ENCODE measurements at places on chromosomes 3 and 15. TPM values are rescaled to one million over a fixed set of nuclear protein-coding genes. Genes with fewer than 3 reads are reported as not detected.

GRCh38 chr3:5276934-5277333, 89.4 kb downstream of the EDEM1 start:
- no peaks in the 10 kb centered on the region for H3K27me3 ChIP-seq
- H3K27ac ChIP-seq, result no peak overlapping the region
- no peaks in the 10 kb centered on the region for H3K4me1 ChIP-seq
- no peaks in the 10 kb centered on the region for H3K36me3 ChIP-seq
- no peak overlapping the region for H3K4me3 ChIP-seq
- DNase-seq, result no peak

DNA sequence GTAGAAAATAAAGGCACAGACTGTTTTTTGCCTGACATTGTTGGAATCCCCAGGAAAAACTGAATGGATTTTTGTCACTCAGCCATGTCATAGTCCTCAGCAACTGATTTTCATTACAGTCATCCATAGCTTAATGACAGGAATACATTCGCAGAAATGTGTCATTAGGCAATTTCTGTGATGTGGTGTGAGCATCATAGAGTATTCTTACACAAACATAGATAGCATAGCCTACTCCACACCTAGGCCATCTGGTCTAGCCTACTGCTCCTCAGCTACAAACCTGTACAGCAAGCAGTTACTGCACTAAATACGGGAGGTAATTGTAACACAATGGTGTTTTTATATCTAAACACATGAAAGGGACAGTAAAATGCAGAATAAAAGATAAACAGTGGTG, 34.4 kb upstream of the FBN1 start:
- no peaks in the 10 kb centered on the region for H3K4me1 ChIP-seq
- H3K27ac ChIP-seq, result no peak overlapping the region
- H3K4me3 ChIP-seq, result no peak overlapping the region
- no peaks in the 10 kb centered on the region for H3K36me3 ChIP-seq
- DNase-seq, result no peak

C2CD4A gene
- 1.6 TPM for total RNA-seq

LTF gene
- total RNA-seq, result 8.9 TPM

All from body of pancreas (tissue), 4 donors.